Esophagus squamous epithelium (tissue), 5 donors: ENCODE measurements at places on chromosomes 6 and 20.

GRCh38 chr6:142871910-142872331 is 73.1 kb downstream of the HIVEP2 start:
- DNase-seq = no peak

DNA sequence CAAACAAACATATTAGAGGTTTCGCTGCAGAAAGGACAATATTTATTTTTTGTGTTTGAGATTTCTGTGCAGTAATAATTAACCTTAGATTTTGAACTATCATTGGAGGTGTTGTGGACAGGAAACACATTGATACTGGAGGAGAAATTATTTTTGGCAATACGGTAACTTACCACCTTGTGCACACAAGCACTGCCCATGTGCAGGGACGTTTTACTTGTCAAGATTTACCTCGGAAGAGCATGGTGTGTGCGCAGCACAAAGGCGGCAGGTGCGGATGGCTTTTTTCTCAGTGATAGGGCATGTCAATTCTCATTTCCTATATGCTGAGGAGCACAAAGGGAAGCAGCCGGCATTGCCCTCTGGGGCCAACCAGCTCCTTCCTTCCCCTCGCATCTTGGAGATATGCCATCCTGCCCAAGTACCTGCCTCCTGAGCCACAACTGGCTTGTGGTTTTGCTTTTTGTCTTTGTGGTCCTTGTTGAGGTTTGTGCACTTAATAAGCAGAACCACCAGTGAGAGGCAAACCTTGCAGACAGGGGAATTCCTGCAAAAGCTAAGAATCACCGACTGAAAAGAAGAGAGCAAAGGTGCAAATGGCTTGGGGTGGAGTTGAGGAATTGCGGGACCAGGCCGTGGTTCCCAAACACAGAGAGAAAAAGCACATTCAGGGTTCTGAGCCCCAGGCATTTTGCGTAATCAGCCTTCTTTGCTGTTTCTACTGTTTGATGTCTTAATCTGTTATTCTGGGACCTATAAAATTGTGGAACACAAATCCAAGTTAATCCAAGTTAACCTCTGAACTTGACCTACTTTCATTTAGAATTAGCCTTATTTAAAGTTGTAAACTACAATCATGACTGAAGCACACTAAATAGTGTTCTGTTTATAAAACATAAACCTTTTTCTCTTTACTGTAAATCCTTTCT is 21.9 kb downstream of the SAMD5 start:
- DNase-seq = no peak

GRCh38 chr6:79250107-79250514 is 15.6 kb upstream of the HMGN3 start:
- DNase-seq = no peak

GRCh38 chr6:43339168-43339567 is 30.3 kb downstream of the ZNF318 start:
- DNase-seq = no peak

GRCh38 chr6:159221486-159222170 is 52.4 kb downstream of the FNDC1 start:
- no peak for DNase-seq

GRCh38 chr20:44064501-44065400 is 122.2 kb downstream of the JPH2 start:
- DNase-seq = no peak

DNA sequence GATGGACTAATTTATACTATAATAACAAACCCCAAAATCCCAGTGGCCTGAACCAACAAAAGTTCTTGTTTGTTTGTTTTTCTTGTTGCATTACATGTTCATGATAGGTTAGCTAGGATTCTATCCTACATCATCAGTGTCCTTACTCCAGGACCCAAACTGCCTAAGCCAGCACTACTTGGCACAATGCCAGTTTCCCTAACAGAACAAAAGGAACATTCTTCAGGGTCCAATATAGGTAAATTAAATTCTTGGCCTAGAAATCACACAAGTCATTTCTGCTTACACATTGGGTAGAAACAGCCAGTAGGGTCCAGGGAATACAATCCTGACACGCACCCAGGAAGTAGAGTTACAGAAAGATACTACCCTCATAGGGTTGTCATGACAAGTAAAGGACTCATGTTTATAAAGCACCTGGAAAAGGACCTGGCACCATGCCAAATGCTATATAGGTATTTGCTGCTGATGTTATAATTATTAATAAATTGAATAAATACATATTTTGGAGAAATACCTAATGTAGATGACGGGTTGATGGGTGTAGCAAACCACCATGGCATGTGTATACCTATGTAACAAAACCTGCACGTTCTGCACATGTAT is 38.8 kb downstream of the RCAN2 start:
- no peak for DNase-seq

DNA sequence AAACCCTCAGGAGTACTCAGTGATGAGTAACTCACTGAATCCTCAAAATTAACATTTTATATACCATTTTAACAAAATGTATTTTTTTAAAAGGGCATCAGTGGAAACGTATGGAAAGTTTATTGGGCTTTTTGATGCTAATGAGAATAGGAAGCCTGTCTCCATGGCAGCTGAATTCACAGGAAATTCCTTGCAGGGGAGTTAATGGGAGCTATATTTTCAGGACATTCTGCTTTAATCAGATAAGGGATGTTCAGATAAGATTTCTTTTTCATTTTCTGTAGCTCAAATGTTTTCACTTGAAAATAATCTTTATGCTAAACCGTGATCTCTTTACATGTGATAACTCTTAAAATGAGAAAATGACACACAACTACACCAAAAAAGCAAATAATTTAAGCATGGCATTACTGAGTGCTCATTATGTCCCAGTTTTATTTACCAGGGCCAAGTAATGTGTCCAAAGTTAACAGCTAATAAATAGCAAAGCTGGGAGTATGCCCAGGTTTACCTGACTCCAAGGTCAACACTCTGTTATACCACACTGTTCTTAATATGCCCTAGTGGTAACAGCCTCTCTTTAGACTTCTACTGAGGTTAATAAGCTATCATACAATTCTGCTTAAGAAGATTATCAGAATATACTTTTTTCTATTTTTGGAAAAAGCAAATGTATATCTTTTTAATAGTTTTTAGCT is 348.1 kb downstream of the GRIK2 start:
- DNase-seq = no peak

- no peak for DNase-seq
Measured at GRCh38 chr6:153214436-153214835, 83.4 kb upstream of the RGS17 start.

GRCh38 chr6:38937839-38938613 is 110.6 kb upstream of the GLP1R start:
- no peak for DNase-seq

DNA sequence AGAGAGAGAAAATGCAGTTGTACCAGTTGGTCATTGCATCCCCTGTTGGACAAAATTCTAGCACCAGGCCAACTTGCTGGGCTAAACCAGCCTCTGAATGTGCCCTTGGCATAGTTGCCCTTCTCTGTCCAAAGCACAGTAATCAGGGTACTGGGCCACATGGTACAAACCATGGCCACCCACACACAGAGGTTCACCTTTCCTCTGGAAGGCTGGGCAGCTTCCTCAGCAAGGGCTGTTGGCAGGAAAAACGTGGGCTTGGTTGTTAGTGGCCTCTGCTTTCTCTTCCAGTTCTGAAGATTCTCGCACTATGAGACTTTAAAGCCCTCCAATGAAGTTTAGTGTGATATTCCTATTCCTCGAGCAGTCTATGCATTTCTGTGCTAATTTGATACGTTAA is 706 bp downstream of the DDO start:
- no peak for DNase-seq

- no peak for DNase-seq
Measured at GRCh38 chr6:27059621-27060425, 187.7 kb upstream of the PRSS16 start.
